Fibroblast of pulmonary artery (primary cell): ENCODE measurements at places on chromosomes 3 and 15.

DNA sequence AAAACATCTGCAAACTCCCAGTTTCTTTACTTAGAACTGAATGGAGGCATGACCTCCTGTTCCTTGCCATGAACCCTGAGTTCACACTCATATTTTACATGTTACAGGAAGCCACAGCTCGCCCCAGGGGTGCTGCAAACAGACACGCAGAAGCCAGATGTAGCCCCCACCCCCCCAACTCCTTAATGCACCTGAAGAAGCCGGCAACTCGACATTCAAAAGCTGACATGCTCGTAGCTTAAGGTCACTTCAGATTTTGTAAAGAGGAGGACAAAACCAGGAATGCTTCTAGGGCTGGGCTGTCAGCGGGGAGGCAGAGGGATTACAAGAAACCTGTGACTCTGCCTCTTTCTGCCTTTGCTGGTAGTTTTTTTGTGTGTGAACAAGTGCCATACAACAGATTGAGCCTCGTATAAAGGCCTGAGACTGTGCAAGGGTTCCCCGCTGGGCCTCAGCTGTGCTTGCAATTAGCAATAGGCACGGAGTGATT is 42.0 kb upstream of the FEZF2 start:
- DNase-seq, result no peak

GRCh38 chr3:45741742-45742460 is 52.7 kb downstream of the SACM1L start:
- DNase-seq, result no peak

GRCh38 chr15:98177966-98178592 is 217.6 kb downstream of the ARRDC4 start:
- peak; percentile 45 for DNase-seq

DNA sequence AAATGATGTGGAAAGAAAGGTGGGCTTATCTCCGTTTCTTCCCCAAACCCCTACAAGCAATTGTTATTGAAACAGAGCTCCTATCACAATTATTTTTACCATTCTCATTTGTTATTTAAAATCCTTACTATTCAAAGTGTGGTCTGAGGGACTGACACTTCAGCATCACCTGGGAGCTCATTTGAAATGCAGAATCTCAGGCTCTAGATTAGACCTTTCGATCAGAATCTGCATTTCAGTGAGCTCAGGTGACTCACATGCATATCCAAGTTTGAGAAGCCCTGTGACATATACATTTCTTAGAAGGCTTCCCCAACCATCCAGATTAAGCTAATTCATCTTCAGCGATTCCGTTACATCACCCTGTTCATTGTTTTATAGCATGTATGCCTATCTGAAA is 145.0 kb downstream of the KCNH8 start:
- no peak for DNase-seq

- DNase-seq, result no peak
Measured at GRCh38 chr3:167992381-167992780, 103.3 kb downstream of the GOLIM4 start.
